ENCODE measurements at places on chromosomes 13 and 19.

- DNase-seq, result no peak
Measured at GRCh38 chr19:3684054-3684816, 16.0 kb downstream of the PIP5K1C start.

DNA sequence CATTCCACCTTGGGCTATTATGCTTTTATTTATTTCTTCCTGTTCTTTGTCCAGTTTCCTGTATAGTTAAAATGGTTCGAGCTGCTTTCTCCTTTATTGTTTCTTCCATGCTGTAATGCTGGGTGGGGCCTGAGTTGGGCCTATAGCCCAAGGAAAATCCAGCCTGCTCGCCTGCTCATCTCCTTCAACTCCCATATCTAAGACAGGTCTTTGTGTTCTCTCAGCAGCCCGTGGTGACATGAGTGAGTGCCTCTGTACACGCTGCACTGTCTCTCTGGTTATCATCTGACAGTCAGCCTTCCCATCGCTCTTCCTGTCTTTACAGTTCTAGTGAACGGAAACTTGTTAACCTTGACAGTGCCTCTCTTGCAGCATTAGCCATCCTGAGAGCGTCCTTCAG is 221.9 kb upstream of the SLC10A2 start:
- no peak for DNase-seq

DNA sequence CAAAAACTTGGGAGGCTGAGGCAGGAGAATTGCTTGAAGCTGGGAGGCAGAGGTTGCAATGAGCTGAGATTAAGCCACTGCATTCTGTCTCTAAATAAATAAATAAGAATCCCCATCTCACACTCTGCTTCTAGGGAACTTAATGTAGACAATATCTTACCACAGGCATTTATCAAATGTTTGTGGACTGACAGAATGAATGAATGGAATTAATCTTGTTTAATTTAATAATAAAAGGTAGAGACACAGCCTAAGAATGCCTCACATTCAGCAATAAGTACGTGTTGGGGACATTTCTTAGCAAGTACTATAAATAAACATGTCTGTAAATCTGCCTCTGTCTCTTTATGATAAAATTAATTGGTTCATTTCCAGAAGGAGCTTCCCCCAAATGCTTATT is 36.2 kb upstream of the RBM26 start:
- DNase-seq, result no peak

- DNase-seq, result no peak
Measured at GRCh38 chr13:67306742-67307141, 76.6 kb upstream of the PCDH9 start.

DNA sequence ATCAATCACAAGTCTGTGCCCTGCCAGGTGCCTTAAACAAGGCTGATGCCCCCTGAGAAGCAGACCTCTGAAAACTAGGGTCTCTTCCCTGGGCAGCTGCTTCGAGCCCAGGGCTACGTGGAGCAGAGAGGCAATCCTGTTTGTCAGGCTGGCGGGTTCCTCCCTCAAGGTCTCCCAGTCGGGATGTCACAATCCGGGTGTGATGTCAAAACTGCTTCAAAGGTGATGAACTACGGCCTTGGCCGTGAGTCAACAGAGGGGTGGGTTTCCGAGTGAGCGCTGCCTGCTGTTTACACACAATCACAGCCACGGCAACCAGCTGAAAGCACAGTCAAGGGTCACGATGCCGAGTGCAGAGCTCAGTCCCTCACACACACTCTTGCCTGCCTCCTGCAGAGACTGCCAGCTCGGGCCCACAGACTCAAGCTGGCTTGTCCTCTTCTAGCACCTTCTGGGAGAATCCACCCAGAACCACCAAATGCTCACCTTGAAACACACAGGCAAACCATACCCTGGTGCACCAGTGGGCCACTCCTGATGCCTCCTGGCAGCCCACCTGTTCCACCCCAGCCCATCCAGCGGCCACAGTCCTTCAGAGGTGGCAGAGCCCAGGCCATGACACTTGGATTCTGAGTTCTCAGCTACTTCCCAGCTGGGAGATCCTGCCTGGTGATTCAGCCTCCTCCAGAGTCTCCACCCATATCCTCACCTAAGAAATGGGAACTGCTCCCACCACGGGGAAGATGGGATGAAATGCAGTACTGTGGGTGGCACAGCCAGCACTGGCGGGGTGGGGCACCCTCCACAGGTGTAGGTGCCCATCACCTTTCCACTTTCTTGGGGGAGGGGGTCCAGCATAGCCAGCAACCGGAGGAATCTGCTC is 6.8 kb downstream of the ELL start:
- peak; percentile 67 for DNase-seq
